ENCODE measurements at places on chromosomes 11 and 22. TPM values are rescaled to one million over a fixed set of nuclear protein-coding genes. Genes with fewer than 3 reads are reported as not detected.
A peak's percentile ranks its signal among the peaks of the same experiment; 100 is the strongest.

DNA sequence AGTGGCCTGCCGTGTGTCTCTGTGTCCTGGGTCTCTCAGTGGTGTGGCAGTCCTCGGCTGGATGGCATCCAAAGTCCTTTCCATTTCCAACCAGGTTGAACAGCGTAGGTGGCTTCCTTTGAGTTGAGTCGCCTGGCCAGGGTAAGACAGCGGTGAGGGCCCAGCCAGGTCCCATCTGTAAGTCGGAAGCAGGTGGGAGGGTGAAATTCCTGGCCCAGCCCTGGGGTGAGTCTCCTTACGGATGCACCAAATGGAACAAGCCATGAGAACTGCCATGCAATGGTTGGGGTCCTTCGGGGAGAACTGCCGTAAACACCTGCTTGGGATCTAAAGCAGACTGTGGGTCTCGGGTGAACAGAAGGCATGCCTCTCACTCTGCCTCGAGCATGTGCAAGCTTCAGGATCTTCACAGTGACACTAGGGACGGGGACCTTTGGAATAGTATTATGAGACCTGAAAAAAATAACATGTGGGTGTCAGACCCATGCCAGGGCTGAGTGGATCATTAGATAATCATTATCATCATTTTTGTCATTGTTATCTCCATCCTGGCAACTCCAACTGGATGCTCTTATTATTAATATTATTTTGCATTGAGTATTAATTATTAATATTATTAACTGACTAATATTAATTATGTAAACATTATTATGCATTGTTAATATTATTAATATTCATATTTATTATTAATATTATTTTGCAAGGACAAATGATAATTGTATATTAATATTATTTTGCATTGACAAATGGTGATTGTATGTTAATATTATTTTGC, 57.7 kb upstream of the LINC01488 start:
- H3K27me3 ChIP-seq: peaks cover 20% of the 10 kb centered on the region
- DNase-seq: no peak
- H3K4me1 ChIP-seq: peaks cover 12% of the 10 kb centered on the region
- no peak overlapping the region for H3K27ac ChIP-seq
- H3K4me3 ChIP-seq: no peak overlapping the region

DNA sequence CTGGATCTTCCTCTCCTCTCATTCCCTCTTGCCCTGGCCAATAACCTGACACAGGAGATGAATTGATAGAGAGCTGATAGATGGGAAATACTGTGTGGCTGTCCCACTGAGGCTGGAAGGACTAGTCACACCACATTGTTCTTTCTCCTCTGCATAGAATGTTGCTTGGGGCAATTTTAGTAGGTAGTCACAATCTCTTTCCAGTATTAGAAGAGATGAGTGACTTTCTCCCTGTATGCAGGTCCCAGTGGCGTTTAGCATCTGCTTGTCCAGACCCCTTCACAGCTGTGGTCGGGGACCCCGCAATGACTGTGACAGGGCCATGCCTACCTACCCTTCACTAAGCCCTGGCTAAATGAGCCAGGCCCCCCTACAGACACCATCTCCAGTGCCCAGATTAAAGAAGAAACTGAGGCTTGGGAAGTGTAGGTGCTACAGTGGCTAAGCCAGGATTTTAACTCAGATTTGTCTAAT, 24.0 kb upstream of the P2RY2 start:
- H3K27ac ChIP-seq: no peak overlapping the region
- H3K27me3 ChIP-seq: peaks cover 8% of the 10 kb centered on the region
- peak; percentile 20 for DNase-seq
- H3K36me3 ChIP-seq: no peaks in the 10 kb centered on the region

Gene C11orf16
- not detected for total RNA-seq

Gene RIMBP3C
- total RNA-seq: 1.0 TPM

Data from activated naive CD8-positive, alpha-beta T cell treated with anti-CD3 and anti-CD28 coated beads, Interleukin-2, amount 10 ng/mL, durations not matched to agents 7 days and 5 days (primary cell).